ENCODE measurements at places on chromosomes 4 and X. TPM values are rescaled to one million over a fixed set of nuclear protein-coding genes. Genes with fewer than 3 reads are reported as not detected.

DNA sequence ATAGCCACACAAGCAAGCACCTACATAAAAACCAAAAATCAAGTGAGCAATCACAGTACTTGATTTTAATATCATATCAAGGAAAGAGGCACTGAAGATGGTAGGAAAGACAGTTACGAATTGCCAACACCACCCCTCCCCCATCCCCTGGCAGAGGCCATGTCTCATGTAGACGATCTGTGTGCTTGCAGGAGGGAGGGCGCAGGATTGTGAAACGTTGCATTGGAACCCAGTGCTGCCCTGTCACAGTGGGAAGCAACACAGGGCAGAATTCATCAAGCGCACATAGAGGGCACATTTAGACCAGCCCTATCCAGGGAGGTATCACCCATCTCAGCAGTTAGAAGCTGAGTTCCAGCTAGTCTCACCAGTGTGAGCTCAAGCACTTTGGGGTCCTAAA lies 359.8 kb downstream of the DMD start:
- no peak for DNase-seq

DNA sequence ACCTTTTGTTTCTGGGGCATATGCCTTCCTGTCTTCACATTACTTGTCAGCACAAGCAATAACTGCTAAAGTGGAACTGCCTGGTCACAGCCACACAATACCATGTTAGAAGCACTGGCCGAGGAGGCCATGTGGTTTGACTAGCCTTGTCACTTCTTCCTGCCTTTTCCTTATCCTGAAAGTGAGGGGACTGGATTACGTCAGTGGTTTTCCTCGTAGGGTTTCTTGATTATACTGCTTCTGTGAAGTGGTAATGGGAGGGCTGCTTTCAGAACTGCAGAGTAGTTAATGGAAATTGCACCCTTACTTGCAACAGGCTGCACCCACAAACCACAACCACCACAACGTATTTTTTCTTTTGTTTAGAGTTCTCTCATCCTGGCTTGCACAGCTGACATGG lies 26.6 kb downstream of the ZRSR2 start:
- no peak for DNase-seq

DNA sequence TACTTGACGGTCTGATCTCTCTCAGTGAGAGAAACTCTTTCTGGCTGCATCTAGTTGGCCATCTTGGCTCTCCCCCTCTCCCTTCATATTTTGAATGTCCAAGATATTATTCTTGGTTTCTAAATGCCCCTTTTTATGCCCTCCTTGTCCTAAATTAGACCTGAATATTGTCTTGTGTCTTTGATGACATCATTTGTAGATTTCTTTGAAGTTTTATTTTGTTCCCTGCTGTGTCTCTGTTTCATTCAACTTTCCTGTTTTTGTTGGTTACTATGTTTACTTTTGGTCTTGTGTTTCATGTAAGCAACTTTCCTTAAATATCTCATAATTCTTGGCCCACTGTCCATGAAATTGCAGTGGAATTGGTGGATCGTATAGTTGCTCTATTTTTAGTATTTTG lies 46.1 kb upstream of the PASD1 start:
- no peak for DNase-seq

Gene SLC10A6
- not detected for polyA plus RNA-seq

DNA sequence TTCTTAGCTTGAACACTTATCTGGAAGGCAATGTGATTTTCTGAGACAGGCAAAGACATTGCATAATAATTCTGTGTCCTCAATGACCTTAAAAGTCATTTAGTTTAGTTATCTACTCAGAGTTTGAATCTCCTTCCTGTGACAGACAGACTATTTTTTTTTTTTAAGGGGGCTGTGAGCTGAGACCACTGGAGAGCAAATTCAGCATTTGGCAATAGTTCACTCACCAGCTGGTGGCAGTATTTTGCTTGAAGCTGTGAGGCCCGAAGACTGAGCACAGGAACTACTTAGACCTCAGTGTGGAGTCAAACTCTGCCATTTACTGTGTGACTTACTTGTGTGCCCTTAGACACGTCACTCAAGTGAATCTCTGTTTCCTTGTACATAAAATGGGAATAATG lies 22.9 kb upstream of the CPE start:
- DNase-seq: no peak

DNA sequence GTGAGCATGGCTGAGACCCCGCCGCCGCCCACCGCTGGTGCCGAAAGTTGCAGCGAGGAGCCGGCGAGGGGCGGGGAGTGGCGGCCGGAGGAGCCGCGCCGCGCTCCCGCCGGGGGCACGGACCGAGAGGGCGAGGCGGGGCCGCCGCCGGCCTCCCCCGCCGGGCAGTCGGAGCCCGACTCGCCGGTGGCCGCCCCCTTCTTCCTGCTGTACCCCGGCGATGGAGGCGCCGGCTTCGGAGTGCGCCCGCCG lies 16.5 kb downstream of the UTP3 start:
- no peak for DNase-seq

Gene PRDM5
- 0.57 TPM for polyA plus RNA-seq

Data from spleen (tissue), 13 donors.